Right atrium auricular region (tissue), 2 donors: ENCODE measurements at places on chromosomes 5 and 9. TPM values are rescaled to one million over a fixed set of nuclear protein-coding genes. Genes with fewer than 3 reads are reported as not detected.

Gene SGCD
- total RNA-seq, result 56.2 TPM

Gene PDCD1LG2
- 2.2 TPM for total RNA-seq

Gene CAAP1
- total RNA-seq, result 10.2 TPM

Gene PHF24
- total RNA-seq, result not detected

Gene ANGPTL2
- total RNA-seq, result 55.8 TPM

Gene MCC
- total RNA-seq, result 28.8 TPM

Gene GNAQ
- total RNA-seq, result 13.4 TPM

Gene IFNA21
- total RNA-seq, result not detected

Gene ISOC1
- total RNA-seq, result 45.9 TPM

Gene PCDHGB2
- total RNA-seq, result 5.2 TPM

Gene RNF183
- total RNA-seq, result not detected

Gene FOXD4L3
- total RNA-seq, result not detected
